Activated CD8-positive, alpha-beta memory T cell treated with anti-CD3 and anti-CD28 coated beads, Interleukin-2, amount 50 U/mL, for 4 hours (primary cell): ENCODE measurements at places on chromosomes 4 and X.

- DNase-seq = no peak
These were observed 35.2 kb upstream of the ZNF518B start for GRCh38 chr4:10492464-10492863.

DNA sequence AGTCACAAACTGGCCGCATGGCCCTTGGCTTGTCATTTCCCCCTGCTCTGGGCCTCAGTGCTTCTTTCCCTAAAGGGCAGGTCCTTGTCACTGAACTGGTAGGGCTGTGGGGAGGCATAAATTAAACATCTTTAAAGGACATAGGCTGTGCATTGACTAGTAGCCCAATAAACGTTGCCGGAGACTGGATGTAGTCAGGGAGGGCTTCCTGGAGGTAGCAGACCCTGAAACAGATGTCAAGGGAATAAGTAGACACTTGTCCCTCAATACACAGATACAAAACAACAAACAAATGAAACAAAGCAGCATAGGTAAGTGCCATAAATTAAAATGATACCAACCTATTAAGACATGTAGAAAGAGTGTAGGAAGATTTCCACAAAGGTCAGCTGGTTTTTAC is 71.8 kb upstream of the PSAPL1 start:
- DNase-seq = no peak

GRCh38 chr4:102493794-102494193 is 7.4 kb upstream of the NFKB1 start:
- DNase-seq = no peak

DNA sequence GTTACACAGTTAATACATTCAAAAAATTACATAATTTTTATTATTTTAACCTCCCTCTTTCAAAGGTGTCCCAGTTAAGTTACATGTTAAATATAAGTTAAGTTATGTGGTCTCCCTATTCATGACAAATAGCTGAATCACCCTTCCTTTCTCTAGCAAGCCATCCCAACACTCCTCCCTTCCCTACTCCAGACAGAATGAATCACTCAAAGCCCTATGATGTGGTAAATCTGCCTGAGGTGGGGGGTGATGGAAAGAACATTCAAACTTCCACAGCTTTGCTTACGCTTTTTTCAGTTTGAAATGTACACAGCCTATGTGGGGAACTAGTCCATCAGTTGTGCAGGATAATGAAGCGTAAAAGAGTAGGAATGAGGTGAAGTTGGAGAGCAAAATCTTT is 90.2 kb downstream of the CXCL13 start:
- no peak for DNase-seq

DNA sequence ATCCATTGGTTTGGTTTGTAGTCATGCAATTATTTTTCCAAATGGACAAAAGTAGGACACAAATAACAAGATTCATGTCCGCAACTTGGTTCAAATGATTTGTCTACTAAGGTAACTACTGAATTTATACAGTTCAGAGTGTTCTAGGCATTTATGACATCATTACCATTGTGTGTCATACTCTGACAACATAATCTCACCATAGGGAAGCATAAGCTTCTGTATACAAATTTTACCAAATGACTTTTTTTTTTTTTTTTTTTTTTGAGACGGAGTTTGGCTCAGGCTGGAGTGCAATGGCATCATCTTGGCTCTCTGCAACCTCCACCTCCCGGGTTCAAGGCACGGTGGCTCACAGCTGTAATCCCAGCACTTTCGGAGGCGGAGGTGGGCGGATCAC is at the start of gene CXorf66:
Gene CXorf66 (minus strand): TSS at position 101 of the 400 bp plus-strand sequence. CDS start 25 bp downstream, at position 76.
- DNase-seq = no peak

DNA sequence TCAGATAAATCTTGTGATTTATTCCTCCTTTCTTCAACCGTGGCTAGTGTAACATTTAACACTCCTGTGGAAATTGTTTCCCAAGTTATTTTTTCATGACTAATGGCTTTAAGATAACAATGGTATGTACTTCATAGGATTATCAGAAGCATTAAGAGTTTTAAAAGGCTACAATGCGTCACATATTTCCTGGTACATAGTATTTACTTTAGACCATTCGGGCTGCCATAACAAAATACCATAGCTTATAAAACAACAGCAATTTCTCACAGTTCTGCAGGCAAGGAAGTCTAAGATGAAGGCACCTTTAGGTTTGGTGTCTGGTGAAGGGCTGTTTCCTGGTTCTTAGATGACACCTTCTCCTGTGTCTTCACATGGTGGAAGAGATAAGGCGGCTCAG is 158.6 kb downstream of the PAPSS1 start:
- DNase-seq = no peak

- DNase-seq = no peak
These were observed 7.8 kb upstream of the INTS6L start for GRCh38 chrX:135512508-135513129.

GRCh38 chr4:41307638-41308037 is 50.9 kb downstream of the UCHL1 start:
- no peak for DNase-seq

DNA sequence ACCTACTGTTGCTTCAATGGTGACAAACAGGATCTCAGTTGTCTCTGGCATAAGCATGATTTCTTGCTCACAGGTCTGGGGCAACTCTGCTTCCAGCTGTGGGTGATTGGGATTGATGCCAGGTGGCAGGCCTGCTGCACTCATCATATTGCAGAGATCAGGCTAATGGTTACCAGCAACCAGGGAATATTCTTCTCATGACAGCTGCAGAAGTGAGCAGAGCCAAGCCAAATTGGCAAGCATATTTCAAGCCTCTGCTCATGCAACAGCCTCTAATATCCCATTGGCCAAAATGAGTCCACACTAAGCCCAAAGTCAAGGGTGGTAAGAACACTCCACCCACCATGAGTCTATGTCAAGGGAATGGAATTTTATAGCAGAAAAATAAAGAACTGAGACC is 26.7 kb upstream of the TBC1D19 start:
- DNase-seq = no peak

GRCh38 chrX:148562846-148563245 is 62.4 kb downstream of the AFF2 start:
- no peak for DNase-seq

DNA sequence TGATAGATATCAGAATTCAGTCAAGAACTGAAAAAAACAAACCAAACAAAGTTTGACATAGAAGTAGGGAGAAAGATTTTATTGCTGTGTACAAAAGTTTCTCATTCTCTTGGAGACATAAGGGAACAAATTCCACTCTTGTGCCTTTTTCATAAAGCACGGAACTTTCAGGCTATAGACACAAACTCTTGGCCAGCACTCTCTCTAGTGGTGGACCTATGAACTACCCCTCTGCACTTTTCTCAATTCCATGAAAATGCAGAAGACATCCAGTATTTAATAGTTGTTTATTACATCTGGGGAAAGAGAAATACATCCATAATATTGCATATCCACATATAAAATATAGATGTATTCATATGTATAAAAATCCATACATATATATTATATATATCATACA is 291.6 kb upstream of the HS3ST1 start:
- no peak for DNase-seq

DNA sequence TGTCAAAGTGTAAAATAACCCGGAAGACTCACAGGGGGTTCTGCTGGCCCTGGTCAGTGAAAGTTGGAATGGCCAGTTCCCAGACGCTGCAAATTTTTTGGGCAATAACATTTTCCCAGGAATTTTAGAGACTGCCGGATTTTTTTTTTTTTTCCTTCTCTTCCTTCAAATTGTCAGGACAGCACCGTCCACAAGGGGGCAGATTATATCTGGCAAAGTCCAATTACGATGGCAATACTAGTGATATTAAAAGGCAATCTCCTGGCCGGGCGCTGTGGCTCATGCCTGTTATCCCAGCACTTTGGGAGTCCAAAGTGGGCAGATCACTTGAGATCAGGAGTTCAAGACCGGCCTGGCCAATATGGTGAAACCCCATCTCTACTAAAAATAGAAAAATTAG is 20.5 kb downstream of the SLC25A5 start:
- DNase-seq = peak; percentile 28

- DNase-seq = no peak
These were observed 107.6 kb upstream of the FAM9C start for GRCh38 chrX:13151828-13152517.

GRCh38 chrX:25277574-25277973 is 261.8 kb upstream of the ARX start:
- no peak for DNase-seq

GRCh38 chr4:7510066-7510465 is 75.3 kb upstream of the PSAPL1 start:
- DNase-seq = no peak

GRCh38 chr4:17869327-17869726 is 58.5 kb downstream of the NCAPG start:
- DNase-seq = no peak

- no peak for DNase-seq
These were observed 19.1 kb downstream of the PF4 start for GRCh38 chr4:73962724-73963123.

DNA sequence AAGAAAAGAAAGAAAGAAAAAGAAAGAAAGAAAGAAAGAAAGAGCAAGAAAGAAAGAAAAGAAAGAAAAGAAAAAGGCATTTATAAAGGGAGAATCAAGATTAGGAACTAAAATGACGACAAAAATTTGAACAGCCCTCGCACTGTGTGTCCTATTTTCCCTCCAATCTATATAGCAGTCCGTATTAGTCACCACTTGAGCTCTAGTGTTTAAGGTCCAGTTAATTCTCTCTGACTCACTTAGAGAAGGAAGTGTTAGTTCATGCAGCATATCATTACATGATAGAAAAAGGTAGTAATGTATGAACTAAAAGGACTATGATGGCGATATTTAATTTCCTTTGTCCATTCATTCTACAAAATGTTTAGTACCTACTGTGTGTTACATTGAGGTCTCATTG is 122.7 kb downstream of the CBLL2 start:
- DNase-seq = no peak

DNA sequence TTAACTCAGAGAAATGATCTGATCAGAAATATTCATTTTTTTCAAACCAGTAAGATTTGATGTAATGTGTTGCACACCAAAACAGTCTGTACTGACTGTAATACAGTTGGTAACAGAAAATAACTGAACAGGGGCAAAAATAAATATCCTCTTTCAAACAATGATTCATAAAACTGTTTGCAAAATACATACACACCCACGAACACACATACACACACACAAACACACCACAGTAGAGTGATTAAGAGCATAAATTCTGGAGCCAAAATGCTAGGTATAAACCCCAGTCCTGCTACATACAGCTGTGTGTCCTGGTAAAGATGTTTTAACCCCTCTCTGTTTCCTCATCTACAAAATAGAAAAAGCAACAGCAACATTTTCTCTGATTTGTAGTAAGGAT is 376.6 kb downstream of the PDGFC start:
- DNase-seq = no peak

DNA sequence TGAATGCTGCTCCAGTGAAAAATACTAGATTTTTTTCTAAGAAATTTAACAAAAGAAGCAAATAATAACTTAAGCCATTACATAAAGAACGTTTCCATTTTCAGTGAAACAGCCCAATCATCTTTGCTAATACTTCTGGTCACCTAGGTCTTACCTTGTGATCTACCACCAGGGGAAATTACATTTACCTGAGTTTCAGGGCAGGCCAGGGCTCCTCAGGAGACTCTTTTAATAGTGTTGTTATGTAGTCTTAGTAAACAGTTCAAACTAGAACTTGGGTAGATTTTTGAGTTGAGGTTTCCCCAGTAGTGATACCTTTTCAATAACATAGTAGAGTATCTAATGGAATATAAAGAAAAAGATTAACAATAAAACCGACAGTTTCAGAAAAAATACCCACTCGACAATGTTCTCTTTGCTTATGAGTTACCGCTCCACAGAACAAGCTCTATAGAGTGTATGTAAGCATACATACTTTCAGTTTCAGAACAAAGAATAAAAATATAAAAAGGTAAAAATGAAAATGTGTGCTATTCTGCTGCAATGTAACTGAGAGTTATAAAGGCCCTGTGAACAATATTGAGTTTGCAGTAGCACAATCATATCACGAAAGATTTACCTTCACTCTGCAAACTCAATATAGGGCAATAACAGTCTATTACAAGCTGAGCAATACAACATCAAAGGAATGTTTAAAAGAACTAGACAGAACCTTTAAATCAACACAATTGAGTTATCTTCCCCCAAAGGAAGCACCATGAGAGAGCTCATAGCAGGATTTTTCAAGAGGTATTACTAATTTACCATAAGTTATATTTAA is 165.8 kb downstream of the ATOH1 start:
- DNase-seq = no peak

DNA sequence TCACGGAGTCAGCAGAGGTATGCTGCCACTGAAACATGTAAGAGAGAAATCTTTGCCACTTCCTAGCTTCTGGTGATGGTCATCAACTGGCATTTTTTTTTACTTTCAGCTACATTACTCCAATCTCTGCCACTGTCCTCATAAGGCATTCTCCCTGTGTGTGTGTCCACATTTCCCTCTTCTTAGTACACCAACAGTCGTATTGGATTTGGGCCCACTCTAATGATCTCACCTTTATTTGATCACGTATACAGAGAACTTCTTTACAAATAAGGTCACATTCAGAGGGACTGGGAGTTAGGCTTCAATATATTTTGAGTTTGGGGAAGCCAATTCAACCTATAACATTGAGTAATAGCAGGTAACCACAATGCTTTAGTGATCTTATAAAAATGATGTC is 649.1 kb downstream of the GRID2 start:
- no peak for DNase-seq

DNA sequence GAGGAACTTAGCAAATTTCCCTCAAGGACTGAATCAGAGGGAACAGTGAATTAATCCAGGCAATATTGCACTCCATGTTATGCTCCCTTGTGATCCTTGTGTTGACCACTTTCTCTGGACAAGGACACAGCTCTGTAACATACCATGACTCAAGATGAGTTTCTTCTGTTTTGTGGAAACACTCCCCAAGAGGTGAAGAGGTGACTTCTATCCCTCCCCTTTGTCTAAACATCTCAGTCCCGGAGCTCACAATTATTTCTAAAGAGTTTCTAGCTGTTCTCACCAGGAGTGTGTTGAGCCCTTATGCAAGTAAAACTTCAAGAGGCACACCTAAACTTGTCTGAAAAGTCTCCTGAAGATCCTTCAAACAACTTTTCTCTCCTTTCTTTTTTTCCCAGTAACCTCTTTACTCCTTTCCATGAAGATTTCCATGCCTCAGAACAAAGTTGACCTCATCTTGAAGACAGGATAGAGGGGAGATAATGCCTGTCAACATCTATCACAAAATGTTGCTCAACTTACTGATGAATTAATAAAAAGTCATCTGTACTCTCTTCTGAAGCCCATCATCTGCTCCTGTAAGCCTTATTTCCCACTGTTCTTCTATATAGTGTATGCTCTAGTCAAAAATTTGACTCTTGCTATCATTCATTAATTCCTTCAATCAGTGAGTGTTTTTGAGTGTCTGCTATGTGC is 429.1 kb downstream of the SPRY1 start:
- no peak for DNase-seq

- DNase-seq = no peak
These were observed 195.1 kb upstream of the EDNRA start for GRCh38 chr4:147285751-147286150.
